ENCODE measurements at places on chromosomes 3 and 15.

DNA sequence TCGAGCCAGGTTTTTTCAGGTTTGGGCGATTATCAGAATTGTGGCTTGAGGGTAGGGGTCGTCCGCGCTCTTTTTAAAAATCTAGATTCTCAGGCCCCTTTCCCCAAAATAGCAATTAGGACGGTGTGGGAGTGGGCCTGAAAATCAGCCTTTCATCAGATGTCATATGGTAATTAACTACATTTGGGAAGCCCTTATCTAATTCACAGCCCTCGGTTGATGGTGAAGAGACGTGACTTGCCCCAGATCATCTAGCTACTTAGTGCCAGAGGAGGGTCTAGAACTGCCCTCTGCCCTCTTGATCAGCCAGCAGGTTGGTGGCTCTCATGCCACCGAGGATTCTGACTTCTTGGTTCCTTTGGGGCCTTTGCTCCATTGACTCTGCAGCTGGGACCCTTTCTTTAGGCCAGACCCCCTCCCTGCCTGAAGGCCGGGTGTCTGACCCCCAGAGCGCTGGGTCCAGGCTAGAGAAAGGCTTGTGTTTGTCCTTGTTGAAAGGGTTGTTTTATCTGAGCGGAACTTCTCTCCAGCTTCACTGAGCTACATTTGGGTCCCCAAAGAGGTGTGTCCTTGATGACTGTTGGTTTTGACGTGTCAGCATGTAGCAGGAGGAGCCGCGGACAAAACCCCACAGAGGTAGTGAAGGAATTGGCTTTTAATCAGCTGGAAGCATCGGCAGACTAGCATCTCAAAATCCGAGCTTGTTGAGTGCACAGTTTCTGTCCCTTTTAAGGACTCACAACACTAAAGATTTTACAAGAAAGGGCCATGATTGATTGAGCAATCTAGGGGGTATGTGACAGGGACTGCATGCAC lies 857 bp downstream of the AEN start:
- DNase-seq: peak; percentile 51

DNA sequence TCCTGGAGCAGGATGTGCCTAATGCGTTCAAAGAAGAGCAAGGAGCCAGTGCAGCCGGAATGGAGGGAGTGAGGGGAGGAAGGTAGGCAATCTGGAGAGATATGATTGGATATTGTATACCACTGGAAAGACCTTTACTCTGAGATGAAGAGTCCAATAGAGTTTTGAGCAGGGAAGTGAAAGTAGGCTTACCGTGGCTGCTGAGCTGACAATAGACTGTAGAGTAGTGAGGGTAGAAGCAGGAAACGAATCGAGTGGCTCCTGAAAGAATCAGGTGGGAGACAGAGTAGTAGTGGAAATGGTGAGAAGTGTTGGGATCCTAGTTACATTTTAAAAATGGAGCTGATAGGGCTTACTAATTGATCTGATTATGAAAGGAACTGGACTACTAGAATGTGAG lies 51.8 kb upstream of the NUDT16 start:
- DNase-seq: no peak

- no peak for DNase-seq
Measured at GRCh38 chr15:83379579-83379959, 67.6 kb upstream of the SH3GL3 start.

GRCh38 chr3:34388830-34389229 lies 590.4 kb downstream of the PDCD6IP start:
- no peak for DNase-seq

DNA sequence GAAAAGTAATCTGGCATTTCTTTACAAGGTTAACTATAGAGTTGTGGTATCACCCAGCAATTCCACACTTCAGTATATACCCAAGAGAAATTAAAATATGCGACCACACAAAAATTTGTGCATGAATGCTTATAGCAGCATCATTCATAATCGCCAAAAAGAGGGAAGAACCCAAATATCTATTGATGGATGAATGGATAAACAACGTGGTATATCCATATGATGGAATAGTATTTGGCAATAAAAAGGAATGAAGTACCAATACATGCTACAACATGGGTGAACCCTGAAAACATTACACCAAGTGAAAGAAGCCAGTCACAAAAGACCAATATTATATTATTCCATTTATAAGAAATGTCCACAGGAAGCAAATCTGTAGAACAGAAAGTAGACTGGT lies 8.6 kb upstream of the SKOR1 start:
- DNase-seq: no peak

GRCh38 chr3:127628788-127629466 lies at the start of gene PODXL2:
TSS of gene PODXL2 (plus strand) at chr3:127629185. CDS start at chr3:127629220, 35 bp downstream.
- peak; percentile 58 for DNase-seq

DNA sequence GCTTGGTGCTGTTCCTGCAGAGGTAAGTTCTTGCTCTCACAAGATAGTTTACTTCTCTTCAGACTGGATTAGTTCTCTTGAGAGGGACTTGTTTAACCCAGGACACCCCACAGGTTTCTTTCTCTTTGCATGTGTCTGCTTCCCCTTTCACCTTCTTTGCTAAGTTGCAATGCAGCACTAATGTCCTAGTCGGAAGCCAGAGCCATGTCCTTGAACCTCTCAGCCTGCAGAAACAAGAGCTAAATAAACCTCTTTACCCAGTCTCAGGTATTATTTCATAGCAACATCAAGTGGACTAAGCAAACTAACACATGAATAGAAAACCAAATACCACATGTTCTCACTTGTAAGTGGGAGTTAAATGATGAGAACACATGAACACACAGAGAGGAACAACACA lies 915.2 kb downstream of the NSUN3 start:
- no peak for DNase-seq
